ENCODE measurements at places on chromosomes 5 and 9.

DNA sequence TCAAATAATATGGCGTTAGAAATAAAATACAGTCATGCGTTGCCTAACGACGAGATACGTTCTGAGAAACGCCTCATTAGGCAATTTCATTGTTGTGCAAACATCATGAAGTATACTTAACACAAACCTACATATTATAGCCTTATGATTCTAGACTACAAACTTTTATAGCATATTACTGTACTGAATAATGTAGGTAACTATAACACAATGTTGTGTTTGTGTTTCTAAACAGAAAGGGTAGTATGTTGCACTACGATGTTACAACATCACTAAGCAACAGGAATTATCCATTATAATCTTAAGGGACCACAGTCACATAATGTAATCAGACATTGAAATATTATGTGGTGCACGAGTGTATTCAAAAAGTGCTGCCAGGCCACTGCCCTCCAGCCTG lies 3.0 kb upstream of the SMC2 start:
- no peak overlapping the region for H3K4me3 ChIP-seq
- H3K4me1 ChIP-seq, result peaks cover 12% of the 10 kb centered on the region
- DNase-seq, result no peak
- H3K36me3 ChIP-seq, result peaks cover 6% of the 10 kb centered on the region
- H3K27ac ChIP-seq, result no peak overlapping the region
- peaks cover 10% of the 10 kb centered on the region for H3K27me3 ChIP-seq

DNA sequence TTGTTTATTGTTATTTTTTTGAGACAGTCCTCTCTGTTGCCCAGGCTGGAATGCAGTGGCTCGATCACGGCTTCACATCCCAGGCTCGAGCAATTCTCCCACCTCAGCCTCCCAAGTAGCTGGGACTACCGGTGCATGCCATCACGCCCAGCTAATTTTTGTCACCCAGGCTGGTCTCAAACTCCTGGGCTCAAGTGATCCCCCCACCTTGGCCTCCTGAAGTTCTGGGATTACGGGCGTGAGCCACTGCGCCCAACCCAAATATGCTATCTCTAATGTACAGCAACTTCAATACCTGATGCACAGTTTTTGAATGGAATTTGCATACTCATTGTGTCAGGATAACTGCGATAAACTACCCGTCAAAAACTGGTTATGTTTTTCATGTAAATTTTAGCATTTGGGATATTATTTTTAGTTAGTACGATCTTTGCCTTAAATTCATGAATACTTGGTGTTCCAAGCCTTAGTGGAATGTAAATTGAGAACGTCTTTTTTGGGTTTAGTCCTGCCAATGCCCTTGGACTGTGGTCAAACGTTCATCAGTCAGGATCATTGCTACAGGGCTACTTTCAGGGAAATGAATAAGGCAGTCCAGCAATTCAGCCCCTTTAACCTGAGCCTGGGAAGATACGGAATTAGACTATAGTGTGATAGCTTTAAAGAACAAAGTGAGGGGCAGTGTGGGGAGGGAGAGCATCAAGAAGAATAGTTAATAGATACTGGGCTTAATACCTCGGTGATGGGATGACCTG lies 4.4 kb downstream of the UGCG start:
- H3K27me3 ChIP-seq, result no peaks in the 10 kb centered on the region
- H3K4me3 ChIP-seq, result no peak overlapping the region
- no peak overlapping the region for H3K27ac ChIP-seq
- peaks cover 3% of the 10 kb centered on the region for H3K36me3 ChIP-seq
- DNase-seq, result no peak
- H3K4me1 ChIP-seq, result peaks cover 33% of the 10 kb centered on the region

DNA sequence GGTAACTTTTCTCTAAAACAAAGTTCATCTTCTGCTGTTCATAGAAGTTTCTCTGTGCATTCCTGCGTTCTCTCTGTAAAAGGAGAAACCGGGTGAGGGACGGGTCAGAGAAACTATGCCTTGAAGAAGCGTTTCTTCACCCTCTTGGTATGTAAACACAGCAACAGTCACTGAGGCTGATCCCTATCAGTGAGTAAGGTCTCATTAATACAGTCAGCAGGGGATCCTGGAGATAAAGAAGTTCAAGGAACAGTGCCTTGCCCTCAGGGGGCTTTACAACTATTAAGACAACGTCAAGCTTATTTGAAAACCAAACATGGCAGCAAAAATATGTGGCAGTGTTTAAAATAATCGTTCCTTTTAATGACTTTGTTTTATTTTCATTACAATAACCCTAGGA lies 202.9 kb upstream of the IL12B start:
- H3K27me3 ChIP-seq, result no peaks in the 10 kb centered on the region
- no peaks in the 10 kb centered on the region for H3K4me1 ChIP-seq
- no peak overlapping the region for H3K27ac ChIP-seq
- H3K36me3 ChIP-seq, result no peaks in the 10 kb centered on the region
- DNase-seq, result no peak
- no peak overlapping the region for H3K4me3 ChIP-seq

GRCh38 chr9:134942011-134942787 lies 24.5 kb upstream of the FCN1 start:
- no peak for DNase-seq
- H3K4me1 ChIP-seq, result no peaks in the 10 kb centered on the region
- H3K27ac ChIP-seq, result no peak overlapping the region
- no peaks in the 10 kb centered on the region for H3K36me3 ChIP-seq
- H3K4me3 ChIP-seq, result no peak overlapping the region
- peaks cover 13% of the 10 kb centered on the region for H3K27me3 ChIP-seq

- H3K36me3 ChIP-seq, result peaks cover 13% of the 10 kb centered on the region
- H3K27ac ChIP-seq, result peak overlapping the region; percentile 92
- H3K4me3 ChIP-seq, result peak overlapping the region; percentile 92
- no peak for DNase-seq
Measured at GRCh38 chr9:6006749-6007057, 8.7 kb downstream of the RANBP6 start.

GRCh38 chr9:104503963-104504362 lies at the start of gene OR13F1:
Gene OR13F1 (plus strand): TSS chr9:104504263. CDS start chr9:104504263, 0 bp downstream.
- H3K27ac ChIP-seq, result no peak within 1 kb of the TSS
- H3K27me3 ChIP-seq, result no peaks in the 10 kb centered on the region
- no peaks in the 10 kb centered on the region for H3K4me1 ChIP-seq
- no peak within 1 kb of the TSS for H3K4me3 ChIP-seq
- no peak for DNase-seq

GRCh38 chr9:110058304-110058953 lies 149.5 kb downstream of the C9orf152 start:
- H3K4me1 ChIP-seq, result no peaks in the 10 kb centered on the region
- H3K27ac ChIP-seq, result no peak overlapping the region
- peaks cover 10% of the 10 kb centered on the region for H3K27me3 ChIP-seq
- H3K36me3 ChIP-seq, result no peaks in the 10 kb centered on the region

DNA sequence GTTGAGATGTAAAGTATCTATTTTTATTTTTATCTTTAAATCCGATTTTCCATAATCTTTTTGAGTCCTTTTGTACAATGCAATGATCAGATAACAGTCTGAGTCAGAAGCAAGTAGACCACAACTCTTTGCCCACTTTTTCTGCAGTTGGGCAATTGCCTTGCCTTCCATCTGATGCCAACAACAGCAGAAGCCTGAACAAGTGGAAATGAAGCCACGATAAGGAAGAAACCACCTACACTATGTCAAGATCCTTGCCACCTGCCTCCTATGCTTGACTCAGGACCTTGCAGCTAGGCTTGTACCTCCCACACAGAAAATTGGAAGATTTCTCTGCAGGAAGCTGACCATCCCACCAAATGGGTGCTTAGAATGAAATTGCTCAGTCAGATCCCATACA lies 78.6 kb downstream of the ANXA1 start:
- no peaks in the 10 kb centered on the region for H3K4me1 ChIP-seq
- H3K36me3 ChIP-seq, result no peaks in the 10 kb centered on the region
- no peak overlapping the region for H3K4me3 ChIP-seq
- no peak overlapping the region for H3K27ac ChIP-seq
- no peak for DNase-seq

- peaks cover 78% of the 10 kb centered on the region for H3K27me3 ChIP-seq
- H3K36me3 ChIP-seq, result no peaks in the 10 kb centered on the region
- DNase-seq, result no peak
- no peak overlapping the region for H3K27ac ChIP-seq
- no peak overlapping the region for H3K4me3 ChIP-seq
Measured at GRCh38 chr5:79025054-79025472, 40.0 kb upstream of the ARSB start.

DNA sequence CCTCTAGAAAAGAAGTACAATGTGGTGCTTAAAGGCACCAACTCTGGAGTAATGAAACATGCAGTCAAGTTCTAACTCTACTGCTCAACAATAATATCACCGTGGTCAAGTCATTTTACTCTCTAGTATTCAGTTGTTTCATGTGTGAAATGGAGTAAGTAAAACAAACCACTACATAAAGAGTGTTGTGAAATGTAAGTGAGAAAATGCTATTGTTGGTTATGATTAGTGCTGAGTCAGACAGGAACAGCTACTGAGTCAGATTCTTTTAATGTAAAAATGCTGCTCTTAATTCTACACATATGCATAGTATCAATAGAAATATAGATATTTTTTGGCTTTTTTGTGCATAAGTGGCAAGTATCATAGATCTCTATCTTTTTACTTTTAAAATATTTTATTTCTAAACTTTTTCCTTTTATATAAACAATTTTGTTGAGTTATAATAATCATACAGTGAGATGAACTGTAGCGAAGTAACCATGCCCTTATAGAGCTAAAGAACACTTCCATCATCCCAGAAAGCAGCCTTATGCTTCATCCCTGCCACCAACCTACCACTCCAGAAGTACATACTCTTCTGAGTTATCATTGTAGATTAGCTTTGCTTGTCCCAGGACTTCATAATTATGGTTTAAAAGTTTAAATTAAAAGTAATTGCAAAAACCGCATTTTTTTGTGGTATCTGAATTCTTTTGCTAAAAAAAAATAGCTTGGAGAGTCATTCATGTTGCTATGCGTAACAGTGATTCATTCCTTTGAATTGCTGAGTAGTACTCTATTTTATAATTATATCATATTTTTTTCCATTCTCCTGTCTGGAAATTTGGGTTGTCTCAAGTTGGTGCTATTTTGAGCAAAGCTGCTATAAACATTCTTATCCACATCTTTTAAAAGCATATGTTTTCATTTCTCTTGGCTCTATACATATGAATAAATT lies 548.2 kb upstream of the CLINT1 start:
- no peaks in the 10 kb centered on the region for H3K36me3 ChIP-seq
- H3K27ac ChIP-seq, result no peak overlapping the region
- H3K4me1 ChIP-seq, result no peaks in the 10 kb centered on the region

- peak overlapping the region; percentile 91 for H3K27ac ChIP-seq
- no peak for DNase-seq
- H3K27me3 ChIP-seq, result no peaks in the 10 kb centered on the region
- peaks cover 43% of the 10 kb centered on the region for H3K4me1 ChIP-seq
- H3K36me3 ChIP-seq, result peaks cover 12% of the 10 kb centered on the region
Measured at GRCh38 chr9:5626727-5627634, 1.9 kb upstream of the RIC1 start.

DNA sequence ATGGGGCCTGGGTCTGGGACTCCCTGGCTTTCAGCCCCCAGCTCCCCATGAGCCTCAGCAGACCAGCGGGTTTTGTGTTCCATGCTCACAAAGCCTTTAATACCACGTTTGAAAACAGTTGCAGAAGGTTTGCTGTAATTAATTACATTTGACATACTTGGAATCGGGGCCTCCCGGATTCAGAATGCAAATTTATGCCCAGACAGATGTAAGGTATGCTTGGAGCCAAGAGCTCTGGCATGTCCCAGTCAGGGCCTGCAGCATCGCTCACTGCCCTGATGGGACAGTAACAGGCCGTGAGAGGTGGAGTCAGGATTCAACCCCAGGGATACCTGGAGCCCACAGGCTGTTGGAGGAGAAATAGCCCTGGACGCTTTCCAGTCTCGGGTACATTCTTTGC lies 12.2 kb downstream of the ZNF618 start:
- H3K27me3 ChIP-seq, result no peaks in the 10 kb centered on the region
- H3K4me1 ChIP-seq, result peaks cover 14% of the 10 kb centered on the region
- no peak overlapping the region for H3K27ac ChIP-seq
- no peak for DNase-seq
- no peaks in the 10 kb centered on the region for H3K36me3 ChIP-seq
- H3K4me3 ChIP-seq, result no peak overlapping the region

DNA sequence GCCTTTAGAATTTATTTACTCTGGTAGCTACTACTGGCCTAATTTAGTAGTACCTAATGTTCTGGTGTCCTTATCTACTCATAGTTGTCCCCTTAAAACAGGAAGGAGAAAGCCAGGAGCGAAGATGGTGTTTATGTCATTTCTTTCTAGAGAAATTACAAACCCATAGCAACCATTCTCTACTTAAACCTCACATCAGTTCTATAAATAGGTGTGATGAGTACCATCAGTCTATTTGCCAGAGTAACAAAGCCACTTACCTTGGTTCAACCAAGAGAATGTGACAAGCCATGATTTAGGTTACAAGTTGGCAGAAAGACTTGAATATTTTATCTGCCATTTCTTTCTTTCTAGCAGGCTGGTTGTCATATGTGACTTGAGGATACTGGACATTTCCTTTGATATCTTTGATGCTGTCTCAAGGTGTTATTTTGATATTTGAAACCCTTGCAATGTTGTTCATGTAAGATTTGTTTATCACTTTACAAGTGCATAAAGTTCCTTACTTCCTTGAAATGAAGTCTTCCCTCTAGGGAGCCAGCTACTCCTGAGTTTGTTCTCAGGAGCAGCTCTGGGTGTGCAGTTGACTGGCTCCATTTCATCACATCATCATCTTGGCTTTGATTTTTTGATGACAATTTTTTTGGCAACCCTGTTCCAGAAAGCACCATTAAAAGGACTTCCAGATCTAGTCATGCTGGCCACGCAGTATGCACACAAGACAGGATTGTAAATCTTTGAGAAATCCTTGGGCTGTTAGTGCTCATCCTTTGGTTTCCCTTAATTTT lies 286.8 kb downstream of the ARHGAP26 start:
- no peak overlapping the region for H3K4me3 ChIP-seq
- H3K27ac ChIP-seq, result peak overlapping the region; percentile 62
- H3K4me1 ChIP-seq, result peaks cover 32% of the 10 kb centered on the region
- no peaks in the 10 kb centered on the region for H3K27me3 ChIP-seq

GRCh38 chr5:14129123-14129522 lies 14.0 kb upstream of the TRIO start:
- H3K27ac ChIP-seq, result no peak overlapping the region
- no peaks in the 10 kb centered on the region for H3K4me1 ChIP-seq
- no peaks in the 10 kb centered on the region for H3K36me3 ChIP-seq
- DNase-seq, result no peak

GRCh38 chr9:108271646-108272348 lies 584.0 kb downstream of the ACTL7B start:
- H3K4me1 ChIP-seq, result no peaks in the 10 kb centered on the region
- no peaks in the 10 kb centered on the region for H3K27me3 ChIP-seq
- no peak overlapping the region for H3K4me3 ChIP-seq
- DNase-seq, result no peak

DNA sequence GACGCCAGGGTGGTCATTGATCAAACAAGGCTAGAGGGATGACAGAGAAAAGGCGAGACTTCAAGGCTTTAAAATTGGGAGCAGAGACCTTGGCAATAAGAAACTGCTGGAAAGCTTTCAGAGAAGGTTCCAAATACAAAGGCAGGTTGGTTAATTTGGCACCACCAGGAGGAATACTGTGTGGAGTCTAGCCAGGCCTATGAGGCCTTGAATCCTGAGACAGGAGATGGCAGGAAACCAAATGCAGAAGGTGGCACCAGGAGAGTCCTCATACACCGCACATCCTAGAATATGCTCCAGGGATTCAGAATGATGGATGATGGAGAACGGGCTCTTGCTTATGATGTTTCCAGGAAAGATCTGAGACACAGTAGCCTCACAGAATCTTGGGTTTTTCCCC lies 90.0 kb downstream of the MCTP1 start:
- H3K27ac ChIP-seq, result no peak overlapping the region
- no peak for DNase-seq
- H3K4me3 ChIP-seq, result no peak overlapping the region
- H3K4me1 ChIP-seq, result no peaks in the 10 kb centered on the region
- H3K36me3 ChIP-seq, result no peaks in the 10 kb centered on the region

GRCh38 chr5:154044581-154044980 lies 5.8 kb downstream of the MFAP3 start:
- peak overlapping the region; percentile 29 for H3K27ac ChIP-seq
- peaks cover 78% of the 10 kb centered on the region for H3K4me1 ChIP-seq
- no peak overlapping the region for H3K4me3 ChIP-seq
- no peaks in the 10 kb centered on the region for H3K27me3 ChIP-seq
- DNase-seq, result no peak
